T-helper 2 cell (primary cell): ENCODE measurements at places on chromosomes 13 and 19.

- no peak for DNase-seq
Observed at GRCh38 chr13:108383667-108384066, 114.1 kb downstream of the TNFSF13B start.

GRCh38 chr13:110826861-110827672, 87.8 kb downstream of the ANKRD10 start:
- no peak for DNase-seq

DNA sequence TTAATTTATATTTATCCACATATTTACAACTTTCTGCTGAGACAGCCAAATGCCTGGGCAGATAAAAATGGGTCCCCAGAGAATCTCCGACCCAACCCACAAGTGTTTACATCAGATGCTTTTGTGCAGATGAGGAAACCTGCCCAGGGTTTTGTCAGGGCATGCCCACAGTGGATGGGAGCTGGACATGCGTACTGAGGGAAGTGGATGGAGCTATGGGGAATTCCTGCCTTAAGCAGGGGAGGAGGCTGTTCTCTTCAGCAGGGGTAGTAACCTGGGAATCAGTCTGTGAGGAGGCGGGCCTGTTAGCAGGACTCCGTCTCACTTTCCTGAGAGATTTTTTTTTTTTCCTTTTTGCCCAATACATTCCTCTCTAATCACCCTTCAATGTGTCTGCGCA, 122.9 kb downstream of the RFC3 start:
- DNase-seq = no peak

- DNase-seq = no peak
Observed at GRCh38 chr19:52946322-52947310, 16.1 kb downstream of the ZNF816 start.

DNA sequence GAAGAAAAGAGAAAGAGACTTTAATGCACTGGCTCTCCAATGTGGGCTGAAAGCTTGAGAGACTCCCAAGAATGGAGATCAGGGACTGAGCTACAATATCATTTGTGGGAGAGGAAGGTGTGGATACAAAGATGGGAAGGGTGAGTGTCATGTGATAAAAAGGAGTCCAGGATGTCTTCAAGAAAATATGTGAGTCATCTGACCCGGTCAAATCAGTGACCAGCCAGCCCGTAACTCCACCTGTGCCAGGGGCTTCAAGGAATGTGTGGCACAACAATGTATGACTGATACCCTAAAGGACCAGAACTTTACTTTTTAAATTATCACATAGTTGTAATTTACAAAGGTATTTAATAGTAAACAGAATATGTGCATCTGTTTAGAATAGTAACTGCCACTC, 97.2 kb downstream of the DOCK9 start:
- no peak for DNase-seq

GRCh38 chr19:10812902-10813404, 23.1 kb downstream of the TMED1 start:
- DNase-seq = peak; percentile 54
